Testis (tissue), 5 donors: ENCODE measurements at places on chromosomes 3 and 15.

GRCh38 chr3:17742880-17743657, 638 bp upstream of the TBC1D5 start:
- no peak for DNase-seq

- no peak for DNase-seq
Observed at GRCh38 chr3:176190755-176191154, 1006.5 kb downstream of the TBL1XR1 start.

DNA sequence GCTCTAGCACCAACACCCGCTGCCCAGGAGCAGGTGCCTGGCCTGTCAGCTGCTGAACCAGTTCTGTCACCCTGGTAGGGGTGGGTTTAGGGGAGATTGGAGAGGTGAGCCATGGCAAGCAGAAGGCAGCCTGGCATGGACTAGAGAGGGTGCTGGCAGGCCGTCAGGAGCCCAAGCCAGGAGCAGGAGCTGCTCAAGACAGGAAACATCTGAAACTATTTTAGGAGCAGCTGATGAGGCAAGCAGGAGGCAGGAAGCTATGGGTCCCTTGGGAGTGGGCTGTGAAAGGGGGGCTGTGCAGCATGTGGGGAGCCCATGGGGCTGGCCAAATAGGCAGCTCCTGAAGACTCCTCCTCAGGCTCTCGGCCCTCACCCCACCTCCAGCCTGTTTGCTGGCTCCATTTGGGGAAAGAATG, 2.3 kb downstream of the INKA1 start:
- DNase-seq = peak; percentile 77

GRCh38 chr15:25799906-25800700, 63.0 kb downstream of the ATP10A start:
- DNase-seq = no peak

GRCh38 chr3:99626417-99626788, 12.0 kb upstream of the COL8A1 start:
- DNase-seq = no peak

DNA sequence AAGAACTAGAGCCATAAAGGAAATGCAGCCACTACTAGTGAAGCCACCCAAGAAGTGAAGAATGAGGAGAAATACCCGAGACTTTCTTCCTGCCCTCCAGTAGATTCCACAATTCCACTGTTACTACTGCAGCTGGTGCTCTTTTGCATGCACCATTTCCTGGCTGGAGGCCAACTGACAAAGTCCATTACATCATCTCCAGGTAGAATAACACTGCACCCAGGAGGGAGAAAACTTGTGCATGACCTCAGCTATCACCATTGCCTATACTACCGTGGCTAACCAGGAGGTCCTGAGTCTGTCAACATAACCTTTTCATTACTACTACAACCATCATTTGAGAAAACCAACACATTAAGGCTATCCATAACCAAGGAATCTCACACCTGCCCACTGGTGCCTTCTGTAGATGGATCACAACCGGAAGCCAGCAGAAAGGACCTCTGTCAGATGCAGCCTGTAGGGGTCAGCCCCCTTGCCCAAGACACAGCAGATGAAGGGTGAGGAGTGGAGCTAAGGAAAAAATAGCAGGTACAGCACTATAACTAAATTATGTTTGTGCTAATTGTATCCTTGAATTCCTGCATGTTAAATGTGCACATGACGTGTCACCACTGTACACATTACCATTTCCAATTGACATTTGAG, 200.8 kb upstream of the C2CD4B start:
- DNase-seq = no peak

DNA sequence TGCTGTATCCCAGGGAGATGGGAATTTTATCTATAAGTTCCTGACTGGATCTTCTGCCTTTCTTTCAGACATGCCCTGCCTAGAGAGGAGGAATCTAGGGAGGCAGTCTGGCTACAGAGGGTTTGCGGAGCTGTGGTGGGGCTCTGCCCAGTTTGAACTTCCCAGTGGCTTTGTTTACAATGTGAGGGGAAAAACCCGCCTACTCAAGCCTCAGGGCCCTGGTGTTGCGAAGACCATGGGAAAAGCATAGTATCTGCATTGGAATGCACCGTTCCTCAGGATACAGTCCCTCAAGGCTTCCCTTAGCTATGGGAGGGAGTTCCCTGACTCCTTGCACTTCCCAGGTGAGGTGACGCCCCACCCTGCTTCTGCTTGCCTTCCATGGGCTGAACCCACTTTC, 168.7 kb downstream of the TMEM108 start:
- no peak for DNase-seq

DNA sequence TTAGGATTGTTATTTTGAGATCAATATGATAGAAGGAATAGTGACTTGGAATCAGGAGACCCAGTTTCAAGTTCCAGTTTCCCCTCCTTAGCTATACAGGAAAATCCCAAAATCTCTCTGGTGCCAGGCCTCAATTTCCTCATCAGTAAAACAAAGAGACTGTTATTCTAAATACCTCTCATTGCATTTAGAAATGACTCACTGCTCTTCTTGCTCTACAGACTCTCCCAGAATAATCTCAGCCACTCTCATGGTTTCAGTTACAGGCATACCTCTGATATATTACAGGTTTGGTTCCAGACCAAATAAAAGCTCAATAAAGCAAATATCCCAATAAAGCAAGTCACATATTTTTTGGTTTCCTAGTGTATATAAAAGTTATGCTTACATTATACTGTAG, 28.3 kb downstream of the IMPG2 start:
- no peak for DNase-seq

- no peak for DNase-seq
Observed at GRCh38 chr3:4418156-4418555, 48.9 kb downstream of the SUMF1 start.

DNA sequence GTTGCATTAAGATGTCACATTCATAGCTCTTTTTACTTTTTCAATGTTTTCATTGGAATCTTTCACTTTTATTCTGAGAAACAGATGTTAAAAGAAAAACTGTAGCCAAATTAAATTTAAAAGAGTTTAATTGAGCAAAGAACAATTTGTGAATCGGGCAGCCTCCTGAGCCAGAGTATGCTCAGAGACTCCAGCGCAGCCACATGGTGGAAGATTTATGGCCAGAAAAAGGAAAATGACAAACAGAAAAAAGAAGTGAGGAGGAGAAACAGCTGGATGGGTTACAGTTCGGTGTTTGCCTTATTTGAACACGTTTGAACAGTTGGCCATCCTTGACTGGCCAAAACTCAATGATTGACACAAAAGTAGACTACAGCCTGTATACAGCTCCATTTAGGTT, 33.8 kb upstream of the RAB11A start:
- DNase-seq = no peak

DNA sequence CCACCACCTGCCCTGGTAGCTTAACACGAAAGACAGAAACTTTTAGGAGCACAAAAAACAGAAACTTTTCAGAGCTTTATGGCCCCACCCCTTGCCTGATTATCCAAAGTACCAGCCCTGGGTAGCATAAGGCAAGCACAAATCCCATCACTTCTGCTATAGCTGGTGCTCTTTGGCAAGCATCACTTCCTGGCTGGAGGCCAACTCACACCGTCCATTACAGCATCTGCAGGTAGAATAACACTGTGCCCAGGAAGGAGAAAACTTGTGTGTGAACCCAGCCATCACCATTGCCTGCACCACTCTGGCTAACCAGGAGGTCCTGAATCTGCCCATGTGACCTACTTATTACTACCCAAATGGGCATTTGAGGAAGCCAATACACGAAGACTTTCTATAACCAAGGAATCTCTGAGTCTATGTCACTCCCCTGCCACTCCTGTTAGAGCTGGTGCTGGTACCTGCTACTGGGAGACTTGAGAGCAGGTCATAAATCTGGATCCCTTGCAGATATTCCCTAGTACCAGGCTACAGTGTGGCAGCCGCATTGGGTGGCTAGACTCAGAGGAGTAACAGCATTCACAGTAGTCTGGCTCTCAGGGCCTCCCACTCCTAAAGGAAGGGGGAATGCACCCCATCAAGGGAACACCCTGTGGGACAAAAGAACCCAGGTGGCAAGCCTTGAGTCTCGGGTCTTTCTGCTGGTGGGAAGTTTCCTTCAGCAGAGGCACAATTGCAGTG, 73.3 kb upstream of the AKAP13 start:
- no peak for DNase-seq

- DNase-seq = no peak
Observed at GRCh38 chr15:29887721-29888120, 65.5 kb upstream of the TJP1 start.

DNA sequence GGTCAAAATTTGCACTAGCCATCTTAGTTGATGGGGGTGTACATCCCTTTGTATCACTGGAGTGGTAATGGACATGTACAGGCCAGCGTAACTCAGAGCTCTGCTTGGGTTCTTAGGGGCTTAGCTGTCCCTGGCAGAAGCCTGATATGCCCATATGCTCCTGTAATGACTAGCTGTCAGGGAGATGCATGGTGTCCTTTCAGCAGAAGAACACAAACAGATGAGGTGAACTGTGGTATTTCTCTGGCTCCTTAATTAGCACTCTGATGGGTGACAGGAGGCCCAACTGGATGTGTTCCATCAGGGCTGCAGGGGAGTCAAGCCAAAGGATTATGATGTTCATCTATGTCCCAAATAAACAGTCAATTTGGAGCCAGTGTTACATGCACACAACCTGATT, 774.5 kb downstream of the AGBL1 start:
- DNase-seq = no peak

- no peak for DNase-seq
Observed at GRCh38 chr3:6862880-6863195, 1.9 kb downstream of the GRM7 start.

DNA sequence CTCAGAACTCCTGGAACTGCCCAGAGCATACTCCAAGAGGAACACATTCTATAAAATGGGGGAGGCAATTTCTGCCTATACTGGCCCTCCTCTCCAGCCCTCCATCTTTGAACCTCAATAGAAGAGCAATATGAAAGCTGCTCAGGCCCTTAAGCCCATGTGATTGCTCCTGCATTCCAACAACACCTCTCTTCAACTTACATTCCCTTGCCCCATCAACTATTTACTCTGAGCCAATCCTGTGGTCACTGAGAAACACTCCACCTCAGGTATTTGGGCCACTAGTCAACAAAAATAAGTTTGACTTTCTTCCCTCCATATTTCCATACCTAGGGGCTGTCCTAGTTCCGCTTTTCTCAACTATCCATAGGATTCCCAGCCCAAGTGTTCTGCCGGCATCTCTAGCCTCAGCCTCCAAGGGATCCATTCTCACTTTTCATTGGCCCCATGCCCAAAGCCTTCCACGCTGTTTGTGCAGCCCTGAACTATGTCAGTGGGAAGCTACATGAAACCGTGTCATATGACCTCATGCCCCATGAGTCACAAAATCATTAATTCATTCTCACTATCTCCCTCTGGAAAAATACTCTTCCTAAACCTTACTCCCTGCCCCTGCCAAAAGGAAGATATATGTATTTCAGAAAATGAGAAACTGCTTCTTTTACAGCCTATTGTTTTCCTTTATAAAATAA, 61.6 kb downstream of the GJD2 start:
- DNase-seq = no peak

GRCh38 chr3:51544011-51544775, 5.7 kb downstream of the RAD54L2 start:
- no peak for DNase-seq

DNA sequence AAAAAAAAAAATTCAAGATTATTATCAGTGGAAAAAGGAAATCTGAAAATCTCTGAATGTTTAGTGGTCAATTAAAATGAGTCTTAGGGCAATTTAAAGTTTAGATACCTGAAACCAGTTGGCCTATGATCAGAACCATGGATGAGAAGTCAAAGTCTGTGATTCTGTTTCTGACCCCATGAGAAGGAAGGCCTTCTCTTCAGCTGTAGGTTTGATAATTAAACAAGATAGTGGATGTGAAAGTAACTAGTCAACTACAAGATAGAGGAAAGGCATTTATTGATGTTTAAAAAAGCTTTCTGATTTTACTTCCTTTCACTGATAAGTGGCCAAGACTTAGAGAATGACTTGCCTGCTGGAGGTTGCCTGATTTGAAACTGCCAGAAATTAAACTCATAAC, 8.7 kb downstream of the PLS1 start:
- DNase-seq = no peak

- DNase-seq = no peak
Observed at GRCh38 chr15:36925653-36926426, 174.5 kb downstream of the MEIS2 start.

DNA sequence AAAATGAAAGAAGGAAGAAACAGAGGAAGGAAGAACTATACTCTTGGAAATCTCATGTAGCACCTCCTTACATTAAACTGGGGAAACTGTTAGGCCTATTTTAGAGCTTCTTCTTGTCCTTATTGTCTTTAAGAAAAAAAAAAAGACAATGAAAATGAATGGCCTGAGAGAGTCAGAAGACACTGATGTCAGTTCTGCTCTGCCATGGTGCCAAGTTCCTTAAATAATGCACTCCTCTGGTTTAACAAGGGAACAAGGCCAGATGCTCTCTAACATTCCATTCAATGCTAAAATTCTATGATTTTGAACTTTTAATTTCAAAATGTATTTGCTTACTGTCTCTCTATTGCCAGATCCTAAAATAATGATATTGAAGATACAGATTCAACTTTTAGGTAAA, 4.4 kb upstream of the MBNL1 start:
- DNase-seq = no peak
